ENCODE measurements at places on chromosomes 4 and X.

- DNase-seq = no peak
Observed at GRCh38 chrX:51643377-51643776, 24.7 kb upstream of the CENPVL3 start.

GRCh38 chrX:47648376-47648775 is 2.0 kb downstream of the ELK1 start:
- DNase-seq = no peak

- no peak for DNase-seq
Observed at GRCh38 chr4:128725405-128726055, 84.0 kb upstream of the JADE1 start.

DNA sequence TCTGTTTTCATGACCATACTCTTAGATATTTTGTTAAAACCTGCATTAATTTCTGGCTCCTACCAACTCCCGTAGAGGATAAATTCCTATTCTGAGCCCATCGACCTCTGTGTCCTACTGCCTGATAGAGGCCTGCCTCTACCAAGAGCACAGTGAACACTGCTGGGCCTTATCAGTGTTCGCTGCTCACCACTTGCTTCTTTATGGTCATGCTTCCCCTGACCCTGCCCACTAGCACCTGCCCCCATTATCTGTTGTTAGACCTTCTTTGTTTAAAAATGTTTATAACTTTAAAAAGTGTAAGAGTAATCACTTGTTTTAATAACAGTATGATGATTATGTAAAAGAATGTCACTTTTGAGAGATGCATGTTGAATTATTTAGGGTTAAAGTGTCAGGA is 6.1 kb downstream of the DAPP1 start:
- DNase-seq = no peak

- DNase-seq = no peak
Observed at GRCh38 chr4:8544741-8545438, 35.3 kb upstream of the GPR78 start.

Measured in breast epithelium (tissue), 4 donors.